ENCODE measurements at places on chromosomes 6 and 20. TPM values are rescaled to one million over a fixed set of nuclear protein-coding genes. Genes with fewer than 3 reads are reported as not detected.

Gene LY6G6D
- total RNA-seq: 2.9 TPM

Gene GNAS-AS1
- not detected for total RNA-seq

Gene STXBP5
- total RNA-seq: 24.2 TPM

Gene RSPO4
- total RNA-seq: not detected

Gene GTSF1L
- total RNA-seq: not detected

DNA sequence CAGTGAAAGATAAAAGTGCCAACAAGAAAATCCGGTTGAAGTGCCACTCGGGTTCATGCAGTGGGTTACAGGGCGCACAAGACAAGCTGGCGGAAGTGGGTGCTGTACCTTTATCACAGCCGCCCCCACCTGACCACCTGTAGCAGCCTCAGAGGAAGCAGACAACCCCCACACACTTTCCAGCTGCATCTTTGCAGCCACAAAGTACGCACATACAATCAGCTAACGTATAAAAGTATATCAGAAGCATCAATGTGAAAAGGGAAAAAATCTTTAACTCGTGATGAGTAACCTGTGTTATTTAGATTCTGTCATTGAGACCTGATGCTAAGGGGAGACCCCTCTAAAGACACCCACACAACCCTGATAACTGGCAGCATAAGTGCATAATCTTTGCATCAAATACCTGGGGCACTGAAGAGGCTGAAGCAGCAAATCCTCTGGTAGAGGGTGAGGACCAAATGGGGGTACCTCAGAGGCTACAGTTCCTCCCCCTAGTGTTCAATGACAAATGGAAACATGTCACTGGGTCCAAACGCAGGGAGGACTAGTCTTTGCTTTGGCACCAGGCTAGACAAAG, 22.1 kb downstream of the BACH2 start:
- no peak for DNase-seq

- no peak for DNase-seq
Observed at GRCh38 chr6:89244241-89244985, 27.3 kb upstream of the GABRR1 start.

DNA sequence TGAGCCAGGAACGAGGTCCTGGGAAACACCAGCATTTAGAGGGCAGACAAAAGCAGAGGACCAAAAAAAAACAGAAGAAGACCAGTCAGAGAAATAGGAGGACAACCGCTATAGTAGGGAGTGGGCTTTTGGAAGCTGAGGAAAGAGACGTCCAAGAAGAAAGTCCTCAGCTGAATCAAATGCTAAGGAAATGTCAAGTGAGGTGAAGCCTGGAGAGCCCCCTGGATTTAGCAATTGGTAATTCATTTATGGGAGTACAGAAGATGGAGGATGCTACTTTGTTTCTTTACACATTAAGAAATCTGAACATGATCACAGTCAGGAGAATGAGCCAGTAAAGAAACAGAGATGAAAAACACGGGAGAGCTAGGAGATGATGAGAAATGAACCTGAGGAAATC, 41.1 kb downstream of the LRP11 start:
- DNase-seq: no peak

- no peak for DNase-seq
Observed at GRCh38 chr20:23246717-23247664, 103.6 kb upstream of the NXT1 start.

GRCh38 chr6:73631849-73632248, 21.9 kb downstream of the SLC17A5 start:
- DNase-seq: no peak

DNA sequence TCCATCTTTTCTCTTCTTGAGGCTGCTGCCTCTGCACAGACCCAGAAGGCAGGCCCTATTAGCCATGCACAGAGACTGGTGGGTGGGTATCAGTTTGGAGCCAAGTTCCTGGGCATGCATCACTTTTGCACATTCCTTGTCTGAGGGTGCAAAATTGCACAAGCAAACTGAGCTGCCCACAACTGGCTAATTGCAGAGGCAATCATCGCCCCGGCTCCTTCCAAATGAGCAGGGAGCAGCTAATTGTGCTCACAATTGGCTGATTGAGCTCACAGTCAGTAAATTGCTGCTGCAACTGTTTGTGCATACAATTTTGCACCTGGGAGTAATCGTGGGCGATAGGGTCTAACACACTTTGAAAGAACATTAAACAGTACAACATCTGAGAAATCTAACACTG, 511.4 kb downstream of the DHX35 start:
- no peak for DNase-seq

DNA sequence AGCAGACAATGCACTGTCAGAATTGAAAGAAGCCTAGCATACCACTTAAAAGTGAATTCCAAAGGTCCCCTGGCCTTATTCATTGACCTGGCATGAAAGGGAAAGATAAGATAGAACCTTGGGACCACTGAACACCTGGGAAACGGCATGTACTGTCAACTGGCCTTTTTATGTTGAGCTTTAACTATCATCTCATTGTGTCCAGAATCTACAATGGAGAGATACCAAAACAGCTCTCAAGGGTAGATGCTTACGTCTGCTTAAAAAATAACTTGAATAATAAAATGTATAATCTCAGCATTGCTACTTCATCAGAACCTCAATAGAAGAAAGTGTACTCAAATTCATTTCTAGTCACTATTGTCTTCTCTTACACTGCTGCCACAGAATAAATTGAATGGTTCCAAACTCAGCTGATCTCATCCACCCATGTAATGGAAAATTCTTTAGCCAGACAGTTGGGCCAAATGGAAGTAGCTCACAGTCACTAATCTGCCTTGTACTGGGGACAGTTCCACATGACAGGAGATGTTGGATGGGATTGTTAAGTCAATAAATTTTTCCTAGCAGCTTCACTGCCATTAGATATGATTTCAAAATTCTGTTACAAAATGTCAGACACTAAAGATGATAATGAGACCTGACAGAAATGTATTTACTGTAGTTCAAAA, 93.8 kb downstream of the MLIP start:
- DNase-seq: no peak

GRCh38 chr6:17202526-17202925, 78.6 kb upstream of the RBM24 start:
- no peak for DNase-seq

Measured in sigmoid colon (tissue), 7 donors.